Activated T-cell treated with anti-CD3 and anti-CD28 coated beads for 24 hours (primary cell): ENCODE measurements at places on chromosomes 5 and 9.

GRCh38 chr9:130651221-130651620 is 13.2 kb upstream of the PRDM12 start:
- DNase-seq = no peak

DNA sequence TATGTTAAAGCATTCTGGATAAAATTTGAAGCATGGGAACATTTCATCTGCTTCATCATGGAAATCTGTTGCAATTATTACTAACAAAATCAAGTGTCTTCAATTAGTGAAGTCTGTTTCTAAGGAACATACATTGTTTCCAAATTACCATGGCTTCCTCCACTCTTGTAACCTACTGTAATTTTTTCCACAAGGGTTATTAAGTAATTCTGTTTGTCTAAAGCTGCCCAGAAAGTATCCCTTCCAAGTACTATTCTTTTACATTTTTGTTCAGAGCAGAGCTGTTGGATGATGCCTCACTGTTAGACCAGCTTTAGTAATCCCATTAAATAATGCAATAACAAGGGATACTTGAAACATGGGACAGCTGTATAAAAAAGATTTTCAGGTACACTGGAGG is 483.5 kb upstream of the CD180 start:
- DNase-seq = no peak

DNA sequence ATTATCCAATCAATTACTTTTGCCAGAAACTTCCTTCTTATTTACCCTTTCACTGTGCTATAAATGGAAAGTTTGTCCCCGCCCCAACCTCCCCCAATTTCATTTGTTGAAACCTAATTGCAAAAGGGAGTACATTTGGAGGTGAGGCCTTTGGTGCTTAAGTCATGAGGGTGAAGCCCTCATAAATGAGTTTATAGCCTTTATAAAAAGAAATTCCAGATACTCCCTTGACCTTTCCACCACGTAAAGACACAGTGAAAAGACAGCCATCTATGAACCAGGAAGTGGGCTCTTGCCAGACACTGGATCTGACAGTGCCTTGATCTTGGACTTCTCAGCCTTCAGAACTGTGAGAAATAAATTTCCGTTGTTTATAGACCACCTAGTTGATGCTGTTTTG is 82.3 kb downstream of the NUDT12 start:
- no peak for DNase-seq

DNA sequence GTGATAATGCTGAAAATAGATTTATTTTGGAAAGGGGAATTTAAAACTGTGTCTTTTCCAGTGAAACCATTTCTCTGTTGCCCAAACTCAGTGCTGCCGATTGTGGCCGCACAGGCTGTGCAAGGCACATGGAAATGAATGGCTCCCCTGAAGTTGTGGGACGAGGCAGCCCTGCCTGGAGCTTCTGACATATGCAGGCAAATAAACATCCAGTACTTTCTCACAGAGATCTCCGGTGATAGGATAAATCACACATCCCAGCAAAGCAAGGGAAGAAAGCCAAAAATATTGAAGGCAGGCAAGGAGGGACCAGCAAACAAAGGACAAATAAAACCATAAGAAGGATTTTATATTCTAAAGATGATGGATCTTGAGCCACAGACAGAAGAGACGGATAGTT is 464.5 kb downstream of the MTRR start:
- no peak for DNase-seq

DNA sequence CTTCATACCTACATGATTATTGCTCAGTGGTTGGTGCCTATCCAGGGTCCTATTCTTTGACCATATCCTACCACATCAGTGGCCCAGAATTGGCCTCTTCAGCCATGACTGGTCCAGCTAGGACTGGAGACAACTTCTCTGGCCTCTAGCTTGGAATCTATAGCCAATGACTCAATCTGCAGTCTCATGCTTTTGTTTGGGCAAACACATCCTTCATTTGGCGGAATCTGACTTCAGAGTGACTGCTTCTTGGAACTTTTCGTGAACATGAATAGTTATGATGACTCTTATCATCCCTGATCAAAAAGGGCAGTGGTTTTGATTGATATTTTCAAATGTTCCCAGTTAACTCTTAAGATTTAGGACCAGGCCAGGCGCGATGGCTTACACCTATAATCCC is 134.1 kb downstream of the PAPPA start:
- DNase-seq = no peak
